ENCODE measurements at places on chromosomes 4 and X.

GRCh38 chr4:115293093-115293462 is 179.7 kb upstream of the NDST4 start:
- no peak for DNase-seq

GRCh38 chr4:107388736-107389274 is 331.2 kb downstream of the PAPSS1 start:
- no peak for DNase-seq

GRCh38 chr4:81424336-81424735 is 47.4 kb downstream of the RASGEF1B start:
- DNase-seq = no peak

- DNase-seq = no peak
These were observed 5.3 kb downstream of the EMD start for GRCh38 chrX:154384284-154384892.

DNA sequence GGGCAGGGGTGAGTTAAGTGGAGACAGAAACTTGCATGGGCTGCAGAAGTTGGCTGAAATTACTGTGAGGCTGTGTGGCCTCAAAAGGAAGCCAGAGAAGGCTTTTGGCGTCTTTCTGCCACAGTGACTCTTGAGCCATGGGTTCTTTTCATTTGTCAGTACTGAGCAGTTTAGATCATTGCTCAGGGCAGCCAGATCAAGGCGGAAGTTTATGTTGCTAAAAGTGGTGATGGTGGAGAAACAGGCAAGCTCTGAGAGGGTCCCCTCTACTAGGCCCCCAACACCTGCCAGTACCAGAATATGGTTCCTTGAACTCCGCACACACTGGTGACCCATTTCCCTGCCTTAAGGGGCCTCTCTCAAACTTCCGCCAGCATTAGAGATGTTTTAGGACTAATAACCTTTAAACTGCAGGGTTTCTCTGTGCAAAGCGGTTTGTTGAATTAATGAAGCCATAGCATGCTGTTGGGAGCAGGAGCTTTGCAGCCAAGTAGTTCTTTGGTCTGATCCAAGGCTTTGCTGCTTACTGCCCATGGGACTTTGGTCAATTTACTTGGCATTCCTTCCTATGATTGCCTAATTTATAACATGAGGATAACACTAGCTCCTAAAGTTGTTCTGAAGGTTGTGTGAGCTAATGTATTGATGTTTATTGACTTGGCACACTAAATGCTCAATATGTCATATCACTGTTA is 34.5 kb downstream of the RNF175 start:
- DNase-seq = no peak

GRCh38 chrX:72247206-72247942 is 8.5 kb upstream of the ERCC6L start:
- no peak for DNase-seq

DNA sequence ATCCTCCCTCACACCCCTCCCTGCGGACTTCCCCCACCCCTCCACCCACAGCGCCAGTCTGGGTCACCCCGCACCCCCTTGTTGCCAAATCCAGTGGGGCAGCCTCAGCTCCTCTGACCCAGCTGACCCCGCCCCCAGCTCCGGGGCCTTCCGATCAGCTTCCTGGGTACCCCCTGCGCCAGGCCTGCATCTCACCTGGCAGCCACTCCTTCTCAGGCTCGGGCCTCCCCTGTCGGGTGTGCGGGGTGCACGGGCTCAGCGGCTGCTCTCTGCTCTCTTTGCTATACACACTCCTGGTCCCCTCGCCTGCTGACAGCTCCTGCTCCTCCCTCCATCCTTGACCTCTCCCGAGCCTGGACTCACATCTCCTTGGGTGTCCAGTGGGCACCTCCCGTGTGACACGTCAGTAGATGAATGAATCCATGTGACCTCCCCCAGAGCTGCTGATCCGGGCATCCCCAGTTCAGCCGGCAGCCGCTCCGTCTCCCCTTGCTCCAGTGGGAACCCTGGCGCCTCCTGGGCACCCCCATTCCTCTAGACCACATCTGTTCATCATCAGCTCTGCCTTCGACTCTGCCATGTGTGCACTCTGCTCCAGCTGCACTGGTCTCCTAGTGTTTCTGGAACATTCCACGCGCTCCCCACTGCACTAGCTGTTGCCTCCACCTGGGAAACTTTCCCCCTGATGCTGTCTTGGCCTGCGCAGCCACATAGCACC is 9.9 kb downstream of the CFAP99 start:
- DNase-seq = no peak

- no peak for DNase-seq
These were observed 204.4 kb downstream of the ZNF330 start for GRCh38 chr4:141425124-141425523.

DNA sequence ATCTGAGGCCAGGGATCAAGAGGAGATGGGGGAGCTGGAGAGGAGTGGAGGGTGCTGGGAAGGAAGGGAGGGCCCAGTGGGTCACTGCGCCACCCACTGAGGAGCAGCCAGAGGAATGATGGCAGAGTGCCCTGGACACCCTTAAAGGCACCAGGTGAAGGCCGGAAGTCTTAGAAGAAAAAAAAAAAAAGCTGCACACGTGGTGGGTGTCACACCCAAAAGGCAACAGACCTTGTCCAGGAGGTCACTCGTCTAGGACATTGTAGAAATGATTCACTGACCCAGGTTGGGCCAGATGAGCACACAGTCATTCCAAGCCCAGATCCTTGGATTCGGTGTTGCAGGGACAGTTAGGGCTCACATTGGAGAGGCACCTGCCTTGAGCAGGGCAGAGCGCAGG is 93.5 kb upstream of the TRIM2 start:
- DNase-seq = no peak

GRCh38 chr4:153564630-153565525 is 98.7 kb downstream of the TMEM131L start:
- DNase-seq = no peak

DNA sequence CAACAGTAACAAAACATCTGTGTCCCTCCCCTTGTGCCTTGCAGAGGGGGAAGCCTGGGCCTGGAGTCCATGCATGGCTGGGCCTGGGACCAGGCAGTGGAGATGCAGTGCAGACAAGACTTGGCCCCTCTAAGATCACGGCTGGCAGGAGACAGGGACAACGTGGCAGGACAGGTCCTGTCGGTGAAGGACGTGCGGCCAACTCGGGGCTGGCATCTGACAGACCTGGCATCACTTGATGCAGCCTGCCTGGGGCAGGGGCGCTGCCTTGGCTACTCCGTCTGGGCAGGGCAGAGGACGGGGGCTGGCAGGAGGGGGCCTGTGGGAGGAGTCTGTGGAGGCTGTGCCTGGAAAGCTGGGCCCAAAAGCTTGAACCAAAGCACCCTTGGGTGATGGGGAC is 112.1 kb downstream of the CPZ start:
- DNase-seq = no peak

GRCh38 chr4:156419080-156419685 is 465.5 kb upstream of the CTSO start:
- DNase-seq = no peak

- no peak for DNase-seq
These were observed 314.9 kb upstream of the GRIA3 start for GRCh38 chrX:122869171-122869570.

DNA sequence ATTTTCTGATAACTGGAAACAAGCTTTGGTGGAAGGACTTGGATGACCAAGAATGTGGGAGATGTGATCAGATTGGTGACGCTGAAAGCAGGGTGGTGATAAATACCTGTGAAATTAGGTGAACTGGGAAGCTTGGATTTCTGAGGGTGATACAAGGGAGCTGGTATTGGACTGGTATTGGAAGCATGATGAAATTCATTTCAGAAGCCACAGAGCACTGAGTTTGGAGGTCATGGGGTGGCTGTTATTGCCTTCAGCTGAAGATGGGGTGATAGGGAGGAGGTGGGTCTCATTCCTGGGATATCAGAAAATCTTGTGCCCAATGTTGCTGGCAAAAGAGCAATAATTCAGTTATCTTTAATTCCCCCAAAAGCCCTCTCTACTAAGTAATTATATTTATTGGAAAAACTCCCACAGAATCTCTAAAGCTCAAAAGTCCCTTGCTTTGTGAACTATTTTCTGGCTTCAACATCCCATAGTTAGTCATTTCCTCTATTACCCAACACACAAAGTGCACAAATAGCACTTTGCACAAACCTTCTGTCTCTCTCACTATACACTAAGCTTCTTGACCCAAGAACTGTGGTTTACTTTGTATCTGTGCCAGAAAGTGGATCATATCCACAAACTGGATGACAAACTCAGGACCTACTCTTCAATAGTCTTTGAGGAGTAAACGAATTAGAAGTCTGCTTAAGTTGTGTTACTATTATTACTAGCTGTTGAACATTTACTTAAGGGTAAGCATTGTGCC is 23.1 kb upstream of the CAMK2D start:
- no peak for DNase-seq
